ENCODE measurements at places on chromosomes 1 and 21. TPM values are rescaled to one million over a fixed set of nuclear protein-coding genes. Genes with fewer than 3 reads are reported as not detected.

The HES2 gene
- total RNA-seq: 0.93 TPM

The SPATC1L gene
- 9.4 TPM for total RNA-seq

The TTC39A gene
- not detected for total RNA-seq

The CREG1 gene
- total RNA-seq: 12.0 TPM

The IL6R gene
- 5.3 TPM for total RNA-seq

The KIRREL1 gene
- total RNA-seq: not detected

The C1orf87 gene
- not detected for total RNA-seq

The CYP4A22 gene
- not detected for total RNA-seq

The GNPAT gene
- 44.4 TPM for total RNA-seq

The TSPAN2 gene
- total RNA-seq: 3.4 TPM

The SERTAD4 gene
- not detected for total RNA-seq

The OR11L1 gene
- not detected for total RNA-seq

The ATF3 gene
- 9.5 TPM for total RNA-seq

The GPR153 gene
- total RNA-seq: 0.57 TPM

The SAMD13 gene
- 0.36 TPM for total RNA-seq

The GBP5 gene
- 241 TPM for total RNA-seq

The CAPN2 gene
- 191 TPM for total RNA-seq

The PADI3 gene
- total RNA-seq: not detected

The ADAMTS5 gene
- not detected for total RNA-seq

The NMNAT2 gene
- total RNA-seq: not detected

The PKP1 gene
- total RNA-seq: not detected

The CHODL gene
- not detected for total RNA-seq

The DCDC2B gene
- total RNA-seq: not detected

The ANKRD45 gene
- 0.11 TPM for total RNA-seq

The C1orf116 gene
- total RNA-seq: not detected

The KCNJ15 gene
- 0.07 TPM for total RNA-seq

The FOXO6 gene
- not detected for total RNA-seq

The CFHR1 gene
- not detected for total RNA-seq

The MEAF6 gene
- total RNA-seq: 59.7 TPM

The OR2L2 gene
- 0.11 TPM for total RNA-seq

The C1orf122 gene
- total RNA-seq: 18.9 TPM

The KCNN3 gene
- 0.09 TPM for total RNA-seq

The CFHR3 gene
- total RNA-seq: not detected

The SMPDL3B gene
- total RNA-seq: 0.41 TPM

The FAM72B gene
- total RNA-seq: 22.5 TPM

The AJAP1 gene
- total RNA-seq: not detected

The HOOK1 gene
- total RNA-seq: 1.9 TPM

The TCHHL1 gene
- total RNA-seq: not detected

The SLC30A10 gene
- total RNA-seq: not detected

The TEX35 gene
- not detected for total RNA-seq

The PGLYRP4 gene
- total RNA-seq: not detected

The POU3F1 gene
- not detected for total RNA-seq

The TEKT2 gene
- not detected for total RNA-seq

The ANGPTL1 gene
- not detected for total RNA-seq

The LRRC3 gene
- total RNA-seq: 3.9 TPM

The C1QTNF12 gene
- total RNA-seq: 2.9 TPM

The OVAAL gene
- not detected for total RNA-seq

The CYYR1 gene
- not detected for total RNA-seq

The RBM11 gene
- not detected for total RNA-seq

The OR2T2 gene
- total RNA-seq: not detected

The PODN gene
- not detected for total RNA-seq

The DNALI1 gene
- 0.09 TPM for total RNA-seq

The ELAPOR1 gene
- total RNA-seq: 5.9 TPM

The ZNF669 gene
- total RNA-seq: 9.7 TPM

The ZNF496 gene
- total RNA-seq: 10.1 TPM

The FCRL6 gene
- total RNA-seq: 0.25 TPM
